ENCODE measurements at places on chromosomes 4 and X.

DNA sequence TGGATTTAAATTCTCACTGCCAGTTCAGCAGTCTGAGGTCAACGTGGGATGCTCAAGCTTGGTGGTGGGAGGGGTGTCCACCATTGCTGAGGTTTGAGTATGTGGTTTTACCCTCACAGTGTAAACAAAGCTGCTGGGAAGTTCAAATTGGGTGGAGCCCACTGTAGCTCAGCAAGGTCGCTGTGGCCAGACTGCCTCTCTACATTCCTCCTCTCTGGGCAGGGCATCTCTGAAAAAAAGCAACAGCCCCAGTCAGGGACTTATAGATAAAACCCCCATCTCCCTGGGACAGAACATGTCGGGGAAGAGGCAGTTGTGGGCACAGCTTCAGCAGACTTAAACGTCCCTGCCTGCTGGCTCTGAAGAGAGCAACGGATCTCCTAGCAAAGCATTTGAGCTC, 14.9 kb upstream of the RRAGB start:
- DNase-seq, result peak; percentile 79

GRCh38 chrX:41522081-41522480, 74.9 kb downstream of the NYX start:
- DNase-seq, result no peak

- no peak for DNase-seq
Observed at GRCh38 chr4:113170115-113170804, 120.8 kb downstream of the ANK2 start.

DNA sequence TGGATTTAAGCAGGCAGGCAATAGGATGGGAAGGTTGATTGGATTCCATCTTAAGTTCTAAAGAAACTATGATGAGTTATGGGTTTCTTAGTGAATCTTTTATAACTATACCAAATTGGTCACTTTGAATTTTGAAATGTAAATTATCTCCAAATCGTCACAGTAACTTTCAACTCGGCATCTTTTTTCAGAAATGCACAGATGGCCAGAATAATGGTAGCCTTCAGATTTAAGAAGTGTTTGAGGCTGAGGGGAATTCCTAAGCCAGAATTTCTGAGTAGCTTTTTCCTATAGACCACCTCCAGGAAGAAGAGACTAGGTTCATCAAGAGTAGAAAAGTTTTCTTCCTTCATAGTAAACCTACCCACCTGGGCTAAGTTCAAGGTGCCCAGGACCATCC, 663.7 kb upstream of the TENM3 start:
- no peak for DNase-seq

GRCh38 chr4:79087071-79087470, 147.8 kb upstream of the PAQR3 start:
- DNase-seq, result no peak

GRCh38 chrX:46204721-46205422, 340.3 kb downstream of the ZNF674 start:
- DNase-seq, result no peak

DNA sequence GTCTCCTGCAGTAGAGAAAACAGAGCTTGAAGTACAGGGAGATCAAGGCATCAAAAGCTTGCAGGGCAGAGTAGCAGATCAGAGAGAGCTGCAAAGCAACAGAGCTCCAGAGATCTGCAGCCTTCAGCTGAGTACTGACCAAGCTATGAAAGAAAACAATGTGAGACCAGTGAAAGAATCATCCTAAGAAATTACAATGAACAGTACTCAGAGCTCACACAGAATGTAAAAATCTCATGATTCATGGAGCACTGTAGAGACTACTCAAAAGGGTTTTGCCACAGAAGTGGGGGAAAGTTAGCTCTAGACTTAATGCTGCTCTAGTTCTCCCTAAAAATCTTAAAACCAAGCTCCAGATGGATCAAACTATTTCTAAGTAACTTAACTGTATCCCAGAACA, 80.0 kb upstream of the MAB21L2 start:
- DNase-seq, result no peak

- DNase-seq, result peak; percentile 8
Observed at GRCh38 chr4:20625426-20625825, 74.8 kb upstream of the PACRGL start.

- DNase-seq, result peak; percentile 40
Observed at GRCh38 chrX:118807151-118808017, 16.2 kb upstream of the ZCCHC12 start.

DNA sequence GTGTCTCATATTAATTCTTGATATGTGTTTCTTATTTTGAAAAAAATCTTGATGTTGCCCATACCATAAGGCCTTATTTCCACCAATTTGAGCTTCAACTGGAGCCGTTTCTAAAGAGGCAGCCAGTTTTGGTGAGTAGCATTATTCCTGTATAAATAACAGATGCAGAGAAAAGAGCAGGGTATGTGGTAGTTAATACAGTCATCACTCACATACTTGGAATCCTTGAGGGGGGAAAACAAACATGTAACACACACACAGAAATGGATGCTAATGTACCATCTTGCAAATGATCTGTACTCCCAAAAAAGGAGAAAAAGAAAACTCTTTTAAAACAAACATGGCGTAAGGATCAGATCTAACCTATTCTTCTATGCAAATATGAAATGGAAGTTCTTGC, 389.7 kb downstream of the GPM6A start:
- no peak for DNase-seq

- DNase-seq, result no peak
Observed at GRCh38 chr4:15341733-15342300, 86.0 kb upstream of the C1QTNF7 start.
